ENCODE measurements at places on chromosomes 2 and 18.

DNA sequence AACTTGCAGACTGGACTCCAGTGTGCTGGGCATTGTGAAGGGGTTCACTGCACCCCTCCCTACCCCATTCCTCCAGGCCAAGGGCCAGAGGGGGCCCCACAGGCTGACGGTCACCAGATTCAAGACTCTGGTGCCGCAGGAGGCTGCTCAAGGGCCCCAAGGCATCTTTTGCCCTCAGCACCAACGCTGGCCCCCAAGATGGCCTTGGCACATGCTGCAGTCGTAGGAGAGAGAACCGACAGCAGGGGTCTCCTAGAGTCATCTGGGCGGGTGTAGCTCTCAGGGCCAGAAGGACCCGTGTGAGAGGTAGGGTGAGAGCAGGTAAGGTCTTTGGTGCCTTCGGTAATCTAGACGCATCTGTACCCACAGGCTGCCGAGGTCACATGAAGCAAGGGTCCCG lies 18.7 kb upstream of the ODC1 start:
- no peak for DNase-seq

- no peak for DNase-seq
Measured at GRCh38 chr2:239949075-239949474, 76.1 kb downstream of the NDUFA10 start.

- DNase-seq: no peak
Measured at GRCh38 chr2:190170673-190171072, 108.1 kb upstream of the MSTN start.

- DNase-seq: peak; percentile 79
Measured at GRCh38 chr2:57180042-57180567, 866.5 kb upstream of the VRK2 start.

DNA sequence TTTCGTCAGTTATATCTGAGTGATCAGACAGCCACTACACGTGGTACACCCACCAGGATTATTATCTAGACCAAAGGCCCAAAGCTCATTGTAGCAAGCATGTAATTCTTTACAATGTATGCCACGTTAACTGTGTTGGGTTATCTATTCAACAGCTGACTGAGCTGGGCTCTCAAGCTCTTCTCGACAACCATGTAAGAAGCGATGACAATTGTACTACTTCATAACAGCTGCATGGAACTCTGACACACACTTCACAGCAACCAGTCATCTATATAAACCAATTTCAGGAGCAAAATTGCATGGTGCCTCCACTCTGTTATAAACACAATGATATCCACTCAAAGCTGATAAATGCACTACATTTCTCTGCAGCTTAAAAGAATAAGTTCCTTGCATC lies 701.8 kb downstream of the NR4A2 start:
- DNase-seq: no peak

GRCh38 chr2:53787614-53788289 lies 908 bp downstream of the ERLEC1 start:
- peak; percentile 46 for DNase-seq

DNA sequence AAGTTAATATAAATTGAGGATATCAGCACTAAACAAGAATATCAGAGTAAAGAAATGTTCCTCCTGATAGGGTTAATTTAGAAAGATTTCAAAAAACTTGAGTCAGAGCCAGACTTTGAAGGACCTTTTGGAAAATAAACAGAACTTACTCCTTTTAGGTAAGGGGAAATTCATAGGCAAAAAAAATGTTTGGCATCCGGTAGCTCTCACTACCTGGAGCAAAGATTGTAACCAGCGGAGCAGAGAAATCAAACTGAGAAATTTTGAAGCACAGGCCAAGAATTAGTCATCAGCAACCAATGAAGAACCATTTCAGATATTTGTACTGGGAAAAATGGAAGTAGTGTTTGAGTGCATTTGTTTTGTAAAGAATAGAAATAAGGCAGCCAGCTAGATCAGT lies 113.0 kb downstream of the ICA1L start:
- DNase-seq: peak; percentile 21

DNA sequence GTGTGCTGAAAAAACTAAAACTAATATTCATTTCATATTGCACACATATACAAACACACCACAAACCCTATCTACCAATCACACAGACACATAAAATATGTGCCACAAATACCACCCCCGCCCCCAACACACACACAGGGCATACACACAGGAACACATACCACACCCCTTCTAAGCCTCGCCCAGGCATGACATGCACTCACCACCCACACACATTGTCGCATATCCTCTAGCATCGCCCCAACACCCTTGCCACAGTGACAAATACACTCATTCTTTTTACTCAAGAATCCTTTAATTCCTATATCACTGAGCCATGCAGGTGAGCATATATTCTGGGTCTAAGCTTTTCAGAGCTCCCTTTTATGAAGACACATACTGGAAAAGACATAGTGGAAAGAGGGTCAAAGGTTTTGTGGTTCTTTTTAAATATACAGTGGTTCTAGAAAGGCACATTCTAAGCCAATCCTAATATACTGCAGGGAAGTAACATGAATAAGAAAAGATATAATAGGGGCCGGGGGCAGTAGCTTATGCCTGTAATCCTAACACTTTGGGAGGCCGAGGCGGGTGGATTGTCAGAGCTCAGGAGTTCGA lies 24.5 kb upstream of the LCLAT1 start:
- DNase-seq: no peak

DNA sequence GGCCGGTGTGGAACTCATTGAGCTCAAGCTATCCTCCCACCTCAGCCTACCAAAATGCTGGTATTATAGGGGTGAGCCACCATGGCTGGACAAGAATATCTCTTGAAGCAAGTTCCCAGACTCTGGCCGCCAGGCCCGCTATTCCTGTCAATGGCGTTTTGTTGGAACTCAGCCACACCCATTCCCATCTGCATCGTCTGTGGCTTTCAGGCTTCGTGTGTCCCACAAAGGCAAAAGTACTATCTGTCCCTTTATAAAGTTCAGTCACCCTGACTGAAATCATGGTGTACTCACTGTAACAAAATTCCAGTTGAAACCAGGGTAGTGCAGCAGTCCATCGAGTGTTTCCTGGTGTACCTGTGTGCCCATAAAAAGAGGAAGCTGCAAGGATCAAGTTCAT lies 96.7 kb downstream of the SH3BP4 start:
- DNase-seq: no peak

- DNase-seq: no peak
Measured at GRCh38 chr2:2824588-2824987, 493.5 kb upstream of the MYT1L start.

DNA sequence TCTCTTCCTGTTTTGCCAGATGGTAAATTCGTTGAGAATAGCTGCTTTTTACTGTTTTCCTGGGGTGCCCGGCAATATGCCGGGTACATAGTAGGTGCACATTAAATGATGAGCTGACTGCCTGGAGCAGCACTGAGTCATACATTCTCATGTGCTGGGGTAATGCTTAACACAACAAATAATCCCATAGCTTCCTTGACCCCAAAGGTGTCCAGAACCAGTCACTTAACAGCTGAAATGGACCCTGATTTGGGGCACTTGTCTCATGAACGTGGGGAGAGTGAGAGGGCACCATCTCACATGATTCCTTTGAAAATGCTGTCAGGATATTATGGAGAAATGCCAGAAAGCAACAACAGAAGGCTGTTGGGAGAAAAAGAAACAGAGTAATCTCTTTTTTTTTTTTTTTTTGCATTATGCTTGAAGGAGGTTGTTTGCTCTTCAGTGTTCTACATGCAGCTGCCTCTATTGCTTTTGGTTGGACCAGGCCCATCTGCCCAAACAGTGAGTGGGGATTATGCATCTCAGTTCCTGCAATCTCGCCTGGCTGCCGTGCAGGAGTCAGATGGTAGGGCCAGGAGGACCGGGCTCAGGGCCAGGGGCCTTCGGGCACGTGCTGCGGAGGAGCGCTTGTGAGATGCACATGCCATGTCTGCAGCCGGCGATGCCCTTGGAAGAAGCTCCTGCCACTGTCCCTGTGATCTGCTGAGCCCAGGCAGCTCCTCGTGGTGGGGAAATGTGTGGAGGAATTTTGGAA lies 162.1 kb downstream of the SH3RF3 start:
- peak; percentile 58 for DNase-seq

GRCh38 chr18:34458410-34458977 lies 233.8 kb upstream of the NOL4 start:
- no peak for DNase-seq

DNA sequence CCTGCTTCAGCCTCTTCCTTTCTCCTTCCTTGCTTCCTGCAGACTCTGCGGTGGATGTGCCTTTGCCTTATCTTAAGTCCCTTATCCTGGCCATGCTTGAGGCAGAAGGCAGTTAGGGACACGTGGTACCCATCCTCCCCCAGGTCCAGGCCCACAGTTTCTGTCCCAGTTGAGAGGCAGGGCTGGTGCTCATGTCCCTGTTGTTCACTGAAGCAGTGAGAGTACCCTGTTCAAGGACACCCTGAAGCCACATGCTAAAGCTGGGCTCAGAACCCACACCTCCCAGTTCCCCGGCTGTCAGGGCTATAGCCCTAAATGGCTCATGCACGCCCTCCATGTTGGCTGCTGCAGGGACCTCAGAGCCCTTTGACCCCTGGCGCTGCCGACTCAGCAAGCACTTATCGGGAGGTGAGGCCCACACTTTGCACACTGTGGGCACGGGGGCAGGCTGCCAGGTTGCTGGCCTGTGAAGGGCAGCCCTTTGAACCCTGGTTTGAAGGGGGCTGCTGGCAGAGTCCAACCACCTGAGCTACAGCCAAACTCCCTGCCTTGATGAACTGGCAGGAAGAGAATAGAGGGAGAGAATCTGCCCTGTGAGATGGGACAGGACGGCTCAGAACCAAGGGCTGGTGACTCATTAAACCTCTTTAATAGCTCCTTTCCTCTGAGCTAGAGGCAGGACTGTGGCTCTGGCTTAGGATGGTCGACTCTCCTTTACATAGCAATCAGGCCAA lies 6.3 kb downstream of the KHK start:
- no peak for DNase-seq

GRCh38 chr2:42908518-42909200 lies 116.3 kb upstream of the HAAO start:
- no peak for DNase-seq

- DNase-seq: peak; percentile 92
Measured at GRCh38 chr2:191230174-191230573, 15.0 kb upstream of the MYO1B start.

- peak; percentile 99 for DNase-seq
Measured at GRCh38 chr2:160367887-160368286, 125.7 kb downstream of the RBMS1 start.

DNA sequence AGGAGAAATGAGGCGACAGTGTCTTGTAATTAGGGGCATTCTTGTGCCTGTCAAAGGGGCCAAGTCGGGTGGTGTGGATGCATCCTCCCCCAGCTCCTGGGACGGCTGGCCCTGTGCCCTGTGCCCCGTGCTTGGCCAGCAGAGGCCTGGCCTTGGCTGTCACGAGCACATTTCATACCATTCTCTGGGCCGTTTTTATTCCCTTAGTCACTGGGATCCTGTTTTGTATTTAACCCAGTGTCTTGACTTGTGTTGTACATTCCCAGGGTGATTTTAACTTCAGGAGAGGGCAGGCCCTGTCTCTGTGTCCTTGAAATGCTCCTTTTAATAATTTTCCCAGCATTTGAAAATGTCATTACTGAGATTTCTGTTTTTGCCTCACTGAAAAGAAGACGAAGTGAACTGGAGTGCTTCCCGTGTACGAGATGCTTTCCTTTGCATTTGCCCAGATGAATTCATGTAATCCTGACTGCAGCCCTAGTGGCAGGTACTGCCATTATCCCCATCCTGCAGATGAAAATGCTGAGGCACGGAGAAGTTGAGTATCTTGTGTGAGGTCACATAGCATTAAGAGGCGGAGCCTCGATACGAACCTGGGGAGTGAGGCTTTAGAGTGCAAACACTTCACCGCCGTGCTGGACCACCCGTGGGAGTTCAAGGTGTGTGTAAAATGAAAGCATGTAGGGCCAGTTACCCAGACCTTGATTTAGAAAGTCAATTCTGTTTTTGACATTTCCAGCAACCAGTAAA lies 57.0 kb downstream of the SH3RF3 start:
- DNase-seq: peak; percentile 70

DNA sequence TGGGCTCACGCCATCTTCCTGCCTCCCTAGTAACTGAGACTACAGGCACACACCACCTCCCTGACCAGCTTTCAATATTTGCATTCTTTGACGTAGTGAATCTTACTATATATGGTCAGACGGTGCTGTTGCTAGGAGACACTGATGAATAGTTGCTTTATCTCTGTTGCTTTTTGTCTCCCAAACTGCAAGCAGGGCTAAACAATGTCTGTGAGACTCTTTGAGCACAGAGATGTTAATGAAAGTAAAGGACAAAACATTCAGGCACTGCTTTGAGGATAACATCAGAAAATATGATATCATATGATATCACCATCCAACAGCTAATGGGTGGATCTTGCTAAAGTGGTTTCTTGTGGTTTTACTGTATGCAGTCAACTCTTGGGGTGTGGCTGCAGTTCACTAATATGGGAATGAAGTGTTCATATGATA lies 43.0 kb downstream of the EMILIN2 start:
- DNase-seq: no peak

- no peak for DNase-seq
Measured at GRCh38 chr2:183390109-183390508, 265.9 kb downstream of the NUP35 start.

GRCh38 chr2:5145801-5146200 lies 546.4 kb upstream of the SOX11 start:
- no peak for DNase-seq

DNA sequence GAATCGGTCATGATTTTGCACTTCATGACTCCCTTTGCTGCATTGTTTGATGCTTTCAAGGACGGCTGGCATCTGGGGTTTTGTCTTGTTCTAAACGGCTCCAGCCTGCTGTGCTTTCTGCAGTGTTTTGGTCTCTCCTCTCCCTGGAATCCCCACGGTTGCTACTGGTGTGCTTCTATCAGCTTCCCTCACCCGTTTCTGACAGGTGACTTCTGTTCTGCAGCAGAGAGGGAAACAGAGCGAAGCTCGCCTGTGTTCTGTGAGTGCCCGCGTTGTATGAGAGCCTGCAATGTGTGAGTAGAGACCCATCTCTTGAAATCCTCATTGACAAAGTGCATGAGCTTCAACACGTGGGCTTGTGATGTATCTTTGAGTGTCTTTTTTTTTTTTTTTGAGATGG lies 102.8 kb downstream of the DCDC2C start:
- no peak for DNase-seq

DNA sequence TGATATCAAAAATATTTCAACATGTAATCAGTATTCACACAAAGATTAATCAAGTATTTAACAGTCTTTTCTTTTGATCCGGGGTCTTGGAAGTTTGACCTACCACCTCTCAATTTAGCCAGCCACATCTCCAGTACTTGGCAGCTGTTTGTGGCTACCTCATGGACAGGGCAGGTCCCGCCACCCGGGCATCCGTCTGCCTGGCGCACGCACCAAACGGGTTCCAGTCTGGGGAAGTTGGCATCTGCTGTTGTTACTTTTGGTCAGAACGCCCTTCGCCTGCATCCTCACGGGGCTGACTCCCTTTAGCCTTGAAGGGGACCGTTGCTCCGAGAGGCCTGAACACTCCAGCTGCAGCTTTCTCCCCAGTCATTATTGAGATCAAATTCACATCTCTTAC lies 81.7 kb downstream of the NEDD4L start:
- no peak for DNase-seq

Data from choroid plexus epithelial cell (primary cell).